Keratinocyte (primary cell): ENCODE measurements at places on chromosomes 1 and 21. TPM values are rescaled to one million over a fixed set of nuclear protein-coding genes. Genes with fewer than 3 reads are reported as not detected.

Gene S100A8
- polyA plus RNA-seq, result 99.7 to 1,918 TPM (median 403 TPM) in 3 replicates

Gene PLPP3
- polyA plus RNA-seq, result 4.0 to 5.3 TPM (median 4.3 TPM) in 3 replicates

Gene LCE1E
- 0.59 to 1.0 TPM (median 0.86 TPM) in 3 replicates for polyA plus RNA-seq

Gene SLC26A9
- 0.03 to 0.08 TPM (median 0.03 TPM) in 3 replicates for polyA plus RNA-seq

Gene GPR25
- polyA plus RNA-seq, result 0.06 TPM in 1 of 3 replicates, not detected in the others

Gene SH2D5
- polyA plus RNA-seq, result 60.8 to 83.8 TPM (median 69.0 TPM) in 3 replicates

Gene KLF17
- 0.03 TPM in 1 of 3 replicates, not detected in the others for polyA plus RNA-seq

Gene DRAXIN
- not detected in 3 replicates for polyA plus RNA-seq

Gene CLCNKA
- polyA plus RNA-seq, result not detected in 3 replicates

Gene KLHDC9
- polyA plus RNA-seq, result 0.32 to 0.73 TPM (median 0.54 TPM) in 3 replicates

Gene OR2L13
- polyA plus RNA-seq, result not detected in 3 replicates

Gene LRRC71
- not detected in 3 replicates for polyA plus RNA-seq

Gene PLA2G5
- 0.16 TPM in 1 of 3 replicates, not detected in the others for polyA plus RNA-seq

Gene PLA2G2D
- polyA plus RNA-seq, result not detected in 3 replicates
